Activated T-cell treated with anti-CD3 and anti-CD28 coated beads, Interleukin-2, amount 50 U/mL, for 72 hours (primary cell): ENCODE measurements at places on chromosomes 4 and X.

DNA sequence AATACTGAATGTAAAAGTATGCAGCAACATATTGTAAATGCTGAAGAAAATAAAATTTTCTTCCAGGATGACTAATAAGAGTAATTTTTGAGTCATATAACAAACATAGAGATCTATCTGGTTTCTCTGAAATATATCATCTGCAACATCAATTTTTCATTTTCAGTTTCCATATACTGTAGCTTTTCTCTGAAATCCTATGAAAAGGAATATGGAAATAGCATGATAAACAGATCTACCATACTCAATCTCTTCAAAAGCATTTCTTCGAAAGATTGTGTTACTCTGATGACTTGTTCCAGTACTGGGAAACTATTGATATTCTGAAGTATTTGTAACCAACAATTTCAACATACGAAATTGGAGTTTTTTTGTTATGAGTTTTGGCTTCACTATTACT, 1156.7 kb downstream of the FAM133A start:
- H3K27me3 ChIP-seq, result peaks cover 6% of the 10 kb centered on the region
- H3K27ac ChIP-seq, result no peak overlapping the region
- H3K4me3 ChIP-seq, result no peak overlapping the region
- DNase-seq, result no peak

DNA sequence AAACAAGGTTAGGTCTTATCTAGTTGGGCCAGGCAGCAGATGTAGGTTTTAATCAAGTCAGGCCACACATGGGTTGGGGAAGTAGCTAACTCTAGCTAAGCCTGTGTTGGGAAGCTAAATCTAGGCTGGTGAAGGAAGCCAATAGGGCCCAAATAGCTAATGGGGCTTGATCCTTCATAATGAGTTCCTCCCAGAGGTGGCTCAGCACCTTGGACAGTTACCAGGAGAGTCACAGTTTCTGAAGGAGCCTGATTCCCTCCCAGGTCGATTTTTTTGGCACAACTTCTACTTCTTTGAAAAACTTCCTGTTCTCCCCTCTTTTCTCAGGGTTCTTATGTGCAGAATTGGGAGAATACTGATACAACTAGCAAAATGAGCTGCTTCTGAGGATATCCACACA, 242.5 kb upstream of the PRPS2 start:
- DNase-seq, result peak; percentile 2
- no peaks in the 10 kb centered on the region for H3K27me3 ChIP-seq
- no peak overlapping the region for H3K4me3 ChIP-seq

GRCh38 chr4:85824166-85824945, 349.4 kb downstream of the ARHGAP24 start:
- H3K36me3 ChIP-seq, result no peaks in the 10 kb centered on the region
- no peak for DNase-seq
- no peak overlapping the region for H3K27ac ChIP-seq
- H3K27me3 ChIP-seq, result no peaks in the 10 kb centered on the region
- peaks cover 5% of the 10 kb centered on the region for H3K4me1 ChIP-seq

GRCh38 chrX:13764281-13764680, 29.7 kb downstream of the OFD1 start:
- H3K36me3 ChIP-seq, result peaks cover 10% of the 10 kb centered on the region
- no peak for DNase-seq
- no peak overlapping the region for H3K4me3 ChIP-seq
- no peak overlapping the region for H3K27ac ChIP-seq

- peak overlapping the region; percentile 51 for H3K27ac ChIP-seq
- H3K4me1 ChIP-seq, result peaks cover 45% of the 10 kb centered on the region
- H3K27me3 ChIP-seq, result no peaks in the 10 kb centered on the region
Measured at GRCh38 chr4:56757261-56757746, 64.2 kb downstream of the SPINK2 start.

- no peaks in the 10 kb centered on the region for H3K4me1 ChIP-seq
- H3K36me3 ChIP-seq, result no peaks in the 10 kb centered on the region
- peaks cover 6% of the 10 kb centered on the region for H3K27me3 ChIP-seq
Measured at GRCh38 chr4:86688026-86688425, 93.9 kb downstream of the PTPN13 start.

- no peaks in the 10 kb centered on the region for H3K27me3 ChIP-seq
- no peaks in the 10 kb centered on the region for H3K4me1 ChIP-seq
- no peak for DNase-seq
- no peak overlapping the region for H3K27ac ChIP-seq
- H3K4me3 ChIP-seq, result no peak overlapping the region
Measured at GRCh38 chr4:174334628-174335027, 50.9 kb downstream of the CEP44 start.

DNA sequence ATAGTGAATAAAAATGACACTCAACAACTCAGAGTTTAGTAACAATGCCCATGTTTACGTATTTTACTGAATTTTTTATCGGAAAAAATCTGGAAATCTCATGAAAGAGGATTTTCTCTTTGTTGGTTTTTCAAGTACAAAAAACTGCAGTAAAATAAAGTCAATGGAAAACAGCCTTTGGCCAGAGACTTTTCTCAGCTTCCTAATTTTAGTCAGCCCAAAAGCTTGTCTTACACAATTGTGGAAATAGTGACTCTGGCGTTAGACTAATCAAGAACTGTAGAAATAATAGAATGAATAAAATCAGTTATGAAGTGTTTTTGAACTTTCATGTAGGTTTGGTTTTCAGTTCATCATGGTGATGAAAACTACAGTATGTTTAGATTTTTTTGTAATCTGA, 234.7 kb downstream of the DKK2 start:
- no peaks in the 10 kb centered on the region for H3K27me3 ChIP-seq
- no peaks in the 10 kb centered on the region for H3K36me3 ChIP-seq
- H3K27ac ChIP-seq, result no peak overlapping the region

GRCh38 chr4:102400898-102401297, 55.6 kb upstream of the SLC39A8 start:
- H3K4me1 ChIP-seq, result no peaks in the 10 kb centered on the region
- no peaks in the 10 kb centered on the region for H3K36me3 ChIP-seq
- DNase-seq, result no peak
- H3K27me3 ChIP-seq, result no peaks in the 10 kb centered on the region

DNA sequence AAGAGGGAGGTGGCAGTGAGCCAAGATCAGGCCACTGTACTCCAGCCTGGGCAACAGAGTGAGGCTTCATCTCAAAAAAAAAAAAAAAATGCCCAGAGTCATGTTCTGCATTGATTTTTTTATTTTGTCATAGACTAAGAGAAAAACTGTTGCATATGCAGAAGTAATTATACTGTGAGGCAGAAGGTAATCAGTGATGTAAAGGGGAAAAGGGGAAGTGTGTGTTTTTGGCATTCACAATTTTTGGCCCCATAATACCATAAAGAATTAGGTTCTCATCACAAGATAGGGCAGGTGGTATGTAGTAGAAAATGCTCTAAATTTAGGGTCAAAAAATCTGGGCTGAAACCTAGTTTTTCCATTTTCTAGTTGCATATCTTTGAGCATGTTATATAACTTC, 47.3 kb upstream of the GAB1 start:
- peaks cover 7% of the 10 kb centered on the region for H3K27me3 ChIP-seq
- DNase-seq, result no peak
- H3K4me3 ChIP-seq, result no peak overlapping the region
- no peak overlapping the region for H3K27ac ChIP-seq
- H3K36me3 ChIP-seq, result no peaks in the 10 kb centered on the region
- H3K4me1 ChIP-seq, result no peaks in the 10 kb centered on the region

DNA sequence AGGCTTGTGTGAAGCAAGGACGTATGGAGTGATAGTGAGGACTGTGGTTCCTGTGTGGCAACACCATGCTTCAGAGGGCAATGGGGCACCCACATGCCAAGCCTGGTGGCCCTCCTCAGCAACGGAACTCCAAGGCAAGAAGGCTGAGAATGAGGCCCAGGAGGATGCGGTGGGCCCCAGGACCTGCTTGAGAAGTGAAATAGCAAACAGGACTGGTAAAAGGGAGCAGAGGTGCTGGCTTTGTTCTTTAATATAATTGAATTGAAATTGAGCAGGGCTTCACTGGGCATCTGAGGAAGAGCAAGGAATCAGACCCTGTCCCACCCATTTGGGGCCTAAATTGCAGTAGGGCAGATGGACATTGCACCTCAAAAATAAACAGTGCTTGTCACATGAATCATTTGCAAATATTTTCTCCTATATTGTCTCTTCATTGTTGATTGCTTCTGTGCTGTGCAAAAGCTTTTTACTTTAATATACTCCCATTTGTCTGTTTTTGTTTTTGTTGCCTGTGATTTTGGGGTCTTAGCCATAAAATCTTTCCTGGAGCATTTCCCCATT, 2.3 kb downstream of the TMEM187 start:
- no peaks in the 10 kb centered on the region for H3K36me3 ChIP-seq
- peaks cover 7% of the 10 kb centered on the region for H3K27me3 ChIP-seq
- peaks cover 23% of the 10 kb centered on the region for H3K4me1 ChIP-seq
- H3K27ac ChIP-seq, result peak overlapping the region; percentile 96
- H3K4me3 ChIP-seq, result peak overlapping the region; percentile 92

GRCh38 chr4:119130365-119131065, 5.1 kb upstream of the MYOZ2 start:
- H3K36me3 ChIP-seq, result no peaks in the 10 kb centered on the region
- H3K4me3 ChIP-seq, result no peak overlapping the region
- no peak for DNase-seq

GRCh38 chr4:182307746-182308145, 64.5 kb downstream of the TENM3 start:
- H3K27ac ChIP-seq, result no peak overlapping the region
- no peaks in the 10 kb centered on the region for H3K4me1 ChIP-seq
- no peak overlapping the region for H3K4me3 ChIP-seq

DNA sequence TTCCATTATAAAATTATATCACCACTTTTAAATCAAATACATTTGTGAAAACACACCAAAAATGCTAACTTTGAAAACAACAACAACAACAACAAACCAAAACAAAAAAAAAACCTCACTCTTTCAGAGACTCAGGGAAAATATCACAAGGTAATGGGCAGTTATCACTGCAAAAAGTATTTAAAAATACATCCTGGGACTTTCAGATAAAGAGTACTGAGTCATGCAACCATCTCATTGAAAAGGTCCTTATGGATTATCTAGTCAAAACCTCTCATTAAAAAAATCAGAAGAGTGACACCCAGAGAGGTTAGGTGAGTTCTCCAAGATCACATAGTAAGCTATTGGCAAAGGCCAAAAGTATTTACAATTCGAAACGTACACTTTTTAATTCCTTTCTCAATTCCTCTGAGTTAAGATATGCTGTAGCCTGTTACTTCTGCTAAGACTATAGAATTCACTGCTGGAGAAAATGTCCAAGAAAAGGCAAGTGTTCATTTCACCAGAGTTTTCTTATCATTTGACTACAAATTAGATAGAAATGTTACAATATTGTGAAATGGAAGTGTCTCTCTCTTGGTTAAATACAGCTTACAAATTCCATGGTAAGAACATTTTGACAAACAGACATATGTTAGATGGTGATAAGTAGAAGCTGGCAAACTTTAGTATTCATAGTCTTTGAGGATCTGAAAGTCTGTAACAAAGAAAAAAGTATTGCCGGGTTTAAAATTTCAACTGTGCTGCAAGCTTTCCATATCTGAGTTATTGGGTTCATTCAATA, 9.3 kb downstream of the STX18 start:
- H3K36me3 ChIP-seq, result no peaks in the 10 kb centered on the region
- H3K4me3 ChIP-seq, result no peak overlapping the region
- no peak overlapping the region for H3K27ac ChIP-seq

DNA sequence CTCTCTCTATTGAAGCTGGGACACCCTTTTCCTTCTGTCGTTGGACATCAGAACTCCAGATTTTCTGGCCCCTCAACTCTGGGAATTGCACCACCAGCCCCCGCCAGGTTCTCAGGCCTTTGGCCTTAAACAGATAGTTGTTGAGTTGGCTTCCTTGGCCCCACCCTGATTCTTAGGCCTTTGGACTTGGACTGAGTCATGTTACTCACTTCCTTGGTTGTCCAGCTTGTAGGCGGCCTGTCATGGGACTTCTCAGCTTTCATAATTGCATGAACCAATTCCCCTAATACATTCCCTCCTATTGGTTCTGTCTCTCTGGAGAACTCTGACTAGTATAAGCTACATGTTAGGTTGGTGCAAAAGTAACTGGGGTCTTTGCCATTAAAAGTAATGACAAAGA, 195.7 kb downstream of the GPAT3 start:
- no peak for DNase-seq
- no peak overlapping the region for H3K27ac ChIP-seq
- peaks cover 2% of the 10 kb centered on the region for H3K36me3 ChIP-seq

GRCh38 chr4:140133576-140133975, 20.4 kb downstream of the MAML3 start:
- H3K4me1 ChIP-seq, result peaks cover 52% of the 10 kb centered on the region
- no peak overlapping the region for H3K27ac ChIP-seq
- no peak for DNase-seq
- peaks cover 7% of the 10 kb centered on the region for H3K27me3 ChIP-seq
- H3K4me3 ChIP-seq, result no peak overlapping the region
- H3K36me3 ChIP-seq, result no peaks in the 10 kb centered on the region

- H3K4me1 ChIP-seq, result no peaks in the 10 kb centered on the region
- no peaks in the 10 kb centered on the region for H3K36me3 ChIP-seq
- H3K4me3 ChIP-seq, result no peak overlapping the region
- H3K27me3 ChIP-seq, result no peaks in the 10 kb centered on the region
Measured at GRCh38 chr4:168028970-168029597, 63.3 kb upstream of the ANXA10 start.

DNA sequence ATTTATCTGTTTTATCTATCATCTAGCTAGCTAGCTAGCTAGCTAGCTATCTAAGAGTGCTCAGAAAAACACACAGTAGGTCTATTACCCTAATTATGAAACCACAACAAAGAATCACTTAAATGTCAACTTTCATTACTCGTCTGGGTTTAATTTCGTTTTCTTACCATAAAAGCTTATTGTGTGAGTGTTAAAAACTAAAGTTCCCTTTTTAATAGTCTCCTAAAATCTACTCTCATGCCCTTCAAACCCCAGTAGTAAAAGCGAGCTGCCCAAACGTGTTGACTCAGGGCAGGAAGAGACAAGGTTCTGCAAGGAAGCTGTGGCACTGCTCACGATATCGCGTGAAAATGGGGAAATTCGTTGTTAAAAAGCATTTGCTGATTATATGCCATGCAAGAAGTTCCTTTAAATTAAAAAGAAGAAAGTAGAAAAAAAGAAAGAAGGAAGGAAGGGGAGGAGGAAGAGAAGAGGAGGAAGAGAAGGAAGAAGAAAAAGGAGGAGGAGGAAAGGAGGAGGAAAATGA, 595 bp downstream of the MBNL3 start:
- H3K4me3 ChIP-seq, result peak overlapping the region; percentile 90
- H3K27me3 ChIP-seq, result peaks cover 42% of the 10 kb centered on the region
- peaks cover 20% of the 10 kb centered on the region for H3K4me1 ChIP-seq
- peak; percentile 10 for DNase-seq

DNA sequence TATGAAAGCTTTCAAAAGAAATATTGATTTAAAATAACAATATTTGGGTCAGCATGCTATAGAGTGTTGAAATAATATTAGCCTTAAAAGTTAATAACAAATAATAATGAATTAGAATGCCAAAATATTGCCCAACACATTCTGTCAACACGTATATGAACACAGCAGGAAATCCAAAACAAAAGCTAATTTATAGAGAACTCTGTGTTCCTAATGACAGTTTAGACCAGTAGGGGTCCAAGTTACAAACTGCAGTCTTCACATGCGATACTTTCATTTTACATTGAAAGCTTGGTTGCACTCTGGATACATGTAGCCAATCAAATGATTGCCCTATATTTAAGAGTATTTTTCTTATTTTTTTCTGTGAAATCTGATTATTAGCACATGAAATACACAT, 274.4 kb downstream of the DCTD start:
- H3K27ac ChIP-seq, result no peak overlapping the region
- DNase-seq, result no peak
- H3K27me3 ChIP-seq, result peaks cover 5% of the 10 kb centered on the region

GRCh38 chr4:504076-504475, 5.1 kb downstream of the PIGG start:
- peaks cover 37% of the 10 kb centered on the region for H3K4me1 ChIP-seq
- H3K27ac ChIP-seq, result no peak overlapping the region
- DNase-seq, result no peak
- no peaks in the 10 kb centered on the region for H3K27me3 ChIP-seq
- peaks cover 57% of the 10 kb centered on the region for H3K36me3 ChIP-seq
